ACHN (cell line): ENCODE measurements at places on chromosomes 2 and 18.

- no peak for DNase-seq
Observed at GRCh38 chr18:75625966-75626365, 198.5 kb upstream of the SMIM21 start.

- DNase-seq = peak; percentile 61
Observed at GRCh38 chr2:17518212-17519154, at the start of gene RAD51AP2. Gene RAD51AP2 (minus strand): TSS chr2:17518440. CDS start chr2:17518415, 25 bp downstream.

DNA sequence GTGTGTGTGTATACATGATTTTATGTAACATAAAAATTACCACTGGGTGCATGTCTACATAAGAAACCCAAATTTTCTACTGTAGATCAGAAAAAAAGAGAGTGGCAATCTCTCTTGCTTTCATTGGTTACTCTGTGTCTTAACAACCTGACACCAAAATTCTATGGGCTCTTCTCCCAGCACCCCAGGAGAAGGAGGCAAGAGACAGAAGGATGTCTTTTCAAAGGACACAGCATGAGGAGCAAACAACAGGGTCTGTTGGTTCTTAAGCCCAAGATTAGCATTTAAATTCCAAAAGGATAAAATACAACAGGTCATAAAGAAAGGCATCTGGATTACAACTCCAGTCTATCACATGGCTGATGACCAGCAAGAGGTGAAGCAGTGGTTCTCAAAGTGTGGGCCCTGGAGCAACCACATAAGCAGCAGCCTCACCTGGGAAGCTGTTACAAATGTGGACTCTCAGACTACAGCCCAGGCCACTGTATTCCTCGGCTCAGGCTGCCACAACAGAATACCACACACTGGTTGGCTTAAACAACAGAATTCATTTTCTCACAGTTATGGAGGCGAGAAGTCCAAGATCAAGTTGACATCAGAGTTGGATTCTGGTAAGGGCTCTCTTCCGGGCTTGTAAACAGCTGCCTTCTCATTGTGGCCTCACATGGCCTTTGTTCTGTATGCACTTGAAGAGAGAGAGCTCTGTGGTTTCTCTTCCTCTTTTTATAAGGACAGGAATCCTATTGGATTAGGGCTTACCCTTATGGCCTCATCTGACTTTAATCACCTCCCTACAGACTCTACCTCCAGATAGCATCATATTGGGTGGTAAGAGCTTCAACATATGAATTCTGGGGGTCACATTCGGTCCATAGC is 79.8 kb upstream of the RNF152 start:
- DNase-seq = no peak

GRCh38 chr2:232351686-232352510 is 26.7 kb upstream of the ALPP start:
- DNase-seq = no peak
